ENCODE measurements at places on chromosomes 4 and X.
A peak's percentile ranks its signal among the peaks of the same experiment; 100 is the strongest.

DNA sequence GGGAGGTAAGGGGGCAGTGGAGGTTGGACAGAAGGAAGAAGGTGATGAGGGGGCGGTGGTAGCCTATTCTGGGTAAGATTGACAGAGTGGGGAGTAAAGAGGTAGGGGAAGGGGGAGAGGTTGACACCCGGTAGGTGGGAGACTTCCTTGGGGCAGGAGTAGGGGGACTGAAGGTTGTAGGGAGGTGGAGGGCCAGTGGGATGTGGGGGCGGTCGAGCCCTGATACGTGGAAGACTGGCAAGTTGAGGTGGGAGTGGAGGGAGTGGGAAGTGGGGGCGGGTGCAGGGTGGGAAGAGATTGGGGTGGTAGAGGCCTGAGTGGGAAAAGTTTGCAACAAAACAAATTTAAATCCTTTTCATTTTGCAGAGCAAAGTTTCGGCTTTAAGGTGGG lies 1.7 kb downstream of the GCNA start:
- DNase-seq: no peak

DNA sequence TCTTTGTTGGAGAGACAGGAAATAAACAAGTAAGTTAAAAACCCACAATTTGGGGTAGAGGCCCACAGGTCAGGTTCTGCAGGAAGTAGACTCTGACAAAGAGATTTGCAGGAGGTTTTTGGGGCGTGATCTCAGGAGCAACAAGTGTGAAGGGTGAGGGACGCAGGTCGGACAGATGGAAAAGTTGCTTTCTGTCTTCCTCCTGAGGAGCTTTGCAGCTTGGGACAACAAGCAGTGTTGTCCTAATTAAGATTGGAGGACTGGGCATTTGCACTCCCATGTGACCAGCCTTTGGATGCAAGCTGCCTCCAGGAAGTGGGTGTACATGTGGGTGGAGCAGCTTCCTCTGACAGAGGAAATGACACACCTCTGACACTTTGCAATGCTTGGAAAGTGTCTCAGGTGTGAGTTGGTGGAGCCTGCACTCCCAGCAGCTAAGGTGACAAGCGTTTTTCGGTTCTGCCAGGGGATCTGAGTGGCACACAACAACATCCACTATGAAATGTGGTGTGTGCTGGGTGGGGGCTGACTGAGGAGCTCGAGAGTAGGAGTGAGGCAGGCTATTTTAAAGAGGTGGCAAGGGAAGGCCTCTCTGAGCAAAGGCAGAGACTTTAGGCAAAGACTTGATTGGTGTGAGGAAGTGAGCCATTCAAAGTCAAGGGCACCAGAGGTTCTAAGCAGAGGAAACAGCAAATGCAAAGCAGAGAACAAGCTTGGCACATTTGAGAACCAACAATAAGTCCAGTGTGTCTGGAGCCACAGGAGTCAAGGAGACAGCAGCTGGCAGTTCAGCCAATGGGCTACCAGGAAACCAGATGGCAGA lies 339.8 kb upstream of the GATB start:
- peak; percentile 13 for DNase-seq

DNA sequence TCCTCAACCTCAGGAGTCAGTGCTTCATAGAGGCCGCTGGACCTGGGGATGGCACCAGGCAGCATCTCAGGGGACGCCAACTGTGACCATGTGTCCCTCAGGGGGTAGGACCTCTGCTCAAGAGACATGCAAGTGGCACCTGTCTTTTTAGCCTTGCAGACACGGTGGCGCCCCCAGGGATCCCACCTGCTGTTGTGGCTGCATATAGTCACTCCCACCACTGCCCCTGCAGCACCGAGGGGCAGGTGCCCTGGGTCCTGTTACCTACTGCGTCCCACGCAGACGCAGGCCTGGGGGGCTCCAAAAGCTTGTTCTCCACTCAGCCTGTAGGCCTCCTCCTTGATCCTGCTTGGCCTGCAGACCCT lies 2.5 kb downstream of the MYL5 start:
- DNase-seq: no peak

GRCh38 chrX:125203737-125204578 lies 115.7 kb upstream of the TEX13C start:
- DNase-seq: no peak

DNA sequence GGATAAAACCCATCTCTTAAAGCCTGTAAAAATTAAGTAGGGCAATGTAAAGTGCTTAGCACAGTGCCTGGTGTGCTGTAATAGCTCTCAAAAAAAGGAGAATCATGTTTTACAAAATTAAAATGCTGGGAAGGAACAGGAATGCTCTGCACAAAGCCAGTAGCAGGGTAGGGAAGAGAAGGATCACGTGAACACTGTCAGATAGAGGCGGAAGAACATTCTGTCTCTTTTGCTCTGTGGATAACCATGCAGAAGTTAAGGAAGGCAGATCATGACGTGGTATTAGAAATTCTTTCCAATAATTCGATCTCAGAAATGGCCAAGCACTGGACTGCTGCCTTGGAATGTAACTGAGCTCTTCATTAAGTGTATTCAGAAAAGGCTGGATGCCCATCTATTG lies 136.2 kb upstream of the PDLIM3 start:
- DNase-seq: no peak

- no peak for DNase-seq
These were observed 138.7 kb downstream of the AFAP1 start for GRCh38 chr4:7801001-7801400.

GRCh38 chr4:151400343-151400742 lies 8.6 kb upstream of the FHIP1A start:
- DNase-seq: no peak

GRCh38 chr4:115159141-115159540 lies 45.7 kb upstream of the NDST4 start:
- DNase-seq: no peak

- no peak for DNase-seq
These were observed 37.4 kb downstream of the SCD5 start for GRCh38 chr4:82761229-82761628.

DNA sequence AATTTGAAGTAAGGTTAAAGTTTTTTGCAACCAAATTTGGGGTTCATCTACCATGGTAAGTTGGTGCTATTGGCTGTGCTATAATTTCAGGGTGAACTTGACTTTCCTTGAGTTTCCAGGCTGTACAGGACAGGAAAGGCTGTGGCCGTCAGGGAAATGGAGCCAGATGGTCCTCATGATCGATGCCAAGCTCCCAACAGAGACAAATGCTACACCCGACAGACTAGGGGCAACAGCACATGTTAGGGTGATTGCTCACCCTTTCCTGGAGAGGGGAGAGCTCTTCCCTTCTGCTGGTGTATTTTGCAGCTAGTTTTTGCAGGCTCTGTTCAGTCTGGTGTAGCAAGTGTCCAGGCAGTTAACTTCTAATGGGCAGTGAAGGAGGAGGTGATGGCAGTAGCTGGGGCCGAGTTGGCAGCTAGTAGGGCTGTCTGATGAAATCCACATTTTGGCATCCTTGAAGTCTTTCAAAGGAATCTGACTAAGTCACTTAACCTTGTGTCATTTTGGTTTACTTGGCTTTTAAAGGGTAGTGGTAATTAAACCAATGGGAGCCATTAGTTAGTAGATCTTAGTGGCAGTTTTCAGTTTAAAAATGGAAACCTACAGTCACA lies 47.8 kb downstream of the GAB1 start:
- no peak for DNase-seq

DNA sequence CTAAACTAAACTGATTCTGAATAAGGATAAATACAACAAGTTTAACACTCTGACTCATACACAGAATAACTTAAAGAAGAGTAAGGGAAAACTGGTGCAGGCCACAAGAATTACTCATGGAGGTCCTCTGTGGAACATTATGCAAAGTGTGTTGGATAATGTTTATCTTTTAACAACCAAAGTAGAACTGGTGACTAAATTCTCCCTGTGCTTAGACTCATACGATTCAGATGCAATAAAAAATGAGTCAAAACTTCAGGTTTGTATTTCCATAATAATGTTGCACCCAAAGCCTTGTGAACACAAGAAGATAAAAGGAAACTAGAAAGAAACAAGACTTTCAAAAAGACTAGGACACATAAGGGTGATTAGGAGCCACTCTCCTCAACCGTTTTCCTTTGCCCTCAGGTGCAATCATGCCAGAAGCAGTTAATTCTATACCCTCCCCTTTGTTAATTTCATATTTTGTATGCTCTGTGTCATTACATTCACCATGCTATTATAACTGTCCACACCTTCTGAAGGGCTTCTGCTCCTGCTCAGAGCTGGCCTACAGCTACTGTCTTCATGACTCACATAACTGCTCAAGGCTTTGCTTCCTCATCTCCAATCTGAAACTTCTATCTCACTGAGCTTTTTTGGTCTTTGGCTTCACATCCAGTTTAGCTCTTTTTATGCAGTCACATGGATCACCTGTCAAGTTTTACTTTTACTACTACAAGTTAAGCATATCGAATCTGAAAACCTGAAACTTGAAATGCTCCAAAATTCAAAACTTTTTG lies 60.2 kb downstream of the KCNIP4 start:
- DNase-seq: peak; percentile 20

- DNase-seq: no peak
These were observed 138.0 kb downstream of the VEGFC start for GRCh38 chr4:176654565-176655216.

DNA sequence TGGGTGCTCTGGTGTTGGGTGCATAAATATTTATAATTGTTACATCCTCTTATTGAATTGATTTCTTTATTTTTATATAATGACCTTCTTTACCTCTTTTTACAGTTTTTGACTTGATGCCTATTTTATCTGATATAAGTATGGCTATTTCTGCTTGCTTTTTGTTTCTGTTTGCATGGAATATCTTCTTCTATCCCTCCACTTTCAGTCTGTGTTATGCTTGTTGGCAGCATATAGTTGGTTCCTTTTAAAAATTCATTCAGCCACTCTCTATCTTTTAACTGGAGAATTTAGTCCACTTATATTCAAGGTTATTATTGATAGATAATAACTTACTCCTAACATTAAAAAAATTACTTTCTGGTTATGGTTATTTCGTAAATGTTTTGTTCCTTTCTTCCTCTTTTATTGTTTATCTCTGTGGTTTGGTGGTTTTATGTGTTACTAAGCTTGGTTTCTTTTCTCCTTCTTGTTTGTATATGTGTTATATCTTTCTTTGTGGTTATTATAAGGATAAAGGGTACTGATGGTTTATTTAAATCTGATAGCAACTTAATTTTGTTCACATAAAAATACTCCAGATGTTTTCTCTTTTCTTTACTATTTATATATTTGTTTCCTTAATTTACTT lies 69.5 kb downstream of the IL15 start:
- DNase-seq: no peak

DNA sequence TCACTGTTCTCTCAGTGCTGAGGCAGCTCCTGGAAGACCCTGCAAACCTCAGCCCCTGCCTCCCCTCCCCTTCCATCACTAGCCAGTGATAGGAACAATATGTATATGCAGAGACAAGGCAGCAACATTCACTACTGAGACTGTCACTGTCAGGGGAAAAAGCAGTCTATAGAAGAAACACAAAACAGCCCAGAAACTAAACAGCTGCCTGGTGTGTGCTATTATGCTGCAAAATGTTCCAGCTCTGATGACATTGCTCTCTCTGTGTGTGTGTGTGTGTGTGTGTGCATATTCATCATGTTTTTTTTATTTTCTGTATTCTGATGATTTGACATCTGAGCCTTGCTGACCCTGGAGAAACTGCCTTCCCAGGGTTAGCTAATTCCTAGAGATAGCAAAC lies 147.2 kb downstream of the SPATA18 start:
- DNase-seq: no peak

DNA sequence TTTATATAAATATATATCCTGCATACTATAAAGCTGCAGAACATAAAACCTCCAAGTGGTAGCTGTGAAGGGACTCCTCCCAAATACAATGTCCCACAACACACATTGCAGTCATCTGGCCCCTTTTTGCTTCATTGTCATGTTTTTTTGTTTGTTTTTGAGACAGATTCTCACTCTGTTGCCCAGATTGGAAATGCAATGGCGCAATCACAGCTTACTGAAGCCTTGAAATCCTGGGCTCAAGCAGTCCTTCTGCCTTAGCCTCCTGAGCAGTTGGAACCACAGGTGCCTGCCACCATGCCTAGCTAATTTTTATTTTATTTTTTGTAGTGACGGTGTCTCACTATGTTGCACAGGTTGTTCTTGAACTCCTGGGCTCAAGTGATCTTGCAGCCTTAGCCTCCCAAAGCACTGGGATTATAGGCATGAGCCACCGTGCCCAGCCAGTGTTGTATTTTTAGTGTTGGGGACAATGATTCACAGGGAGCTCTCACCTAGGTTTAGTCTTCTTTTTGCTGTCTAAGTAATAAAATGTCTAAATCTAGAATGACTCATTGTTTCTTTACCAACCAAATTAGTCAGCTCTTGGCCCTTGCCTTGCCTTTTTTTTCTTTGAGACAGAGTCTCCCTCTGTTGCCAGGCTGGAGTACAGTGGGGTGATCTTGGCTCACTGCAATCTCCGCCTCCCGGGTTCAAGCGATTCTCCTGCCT lies 24.0 kb upstream of the XIAP start:
- DNase-seq: no peak

DNA sequence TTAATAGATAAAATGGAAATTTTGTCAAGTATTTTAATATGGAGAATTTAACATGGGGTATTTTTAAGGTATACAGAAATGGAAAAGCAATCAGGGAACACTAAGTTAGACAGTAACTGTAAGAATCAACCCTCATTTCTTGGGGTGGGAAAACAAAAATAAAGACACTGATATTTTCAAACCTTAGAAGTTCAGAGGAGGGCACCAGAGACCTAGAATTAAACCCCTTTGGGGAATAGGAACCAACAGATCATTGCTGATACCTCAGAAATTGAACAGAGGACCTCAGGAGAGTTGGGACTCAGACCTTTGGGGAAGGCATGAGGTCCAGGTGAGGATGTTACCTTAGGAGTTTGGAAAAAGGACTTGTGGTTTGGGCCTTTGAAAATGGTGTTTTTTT lies 435.6 kb downstream of the TMA16 start:
- no peak for DNase-seq

DNA sequence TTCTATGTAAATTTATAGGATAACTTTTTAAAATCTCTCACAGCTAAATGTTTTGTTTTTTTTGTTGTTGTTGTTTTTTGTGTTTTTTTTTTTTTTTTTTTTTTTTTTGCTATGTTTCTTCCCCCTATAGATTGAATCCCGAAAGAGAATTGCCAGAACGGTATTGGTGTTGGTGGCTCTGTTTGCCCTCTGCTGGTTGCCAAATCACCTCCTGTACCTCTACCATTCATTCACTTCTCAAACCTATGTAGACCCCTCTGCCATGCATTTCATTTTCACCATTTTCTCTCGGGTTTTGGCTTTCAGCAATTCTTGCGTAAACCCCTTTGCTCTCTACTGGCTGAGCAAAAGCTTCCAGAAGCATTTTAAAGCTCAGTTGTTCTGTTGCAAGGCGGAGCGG lies 4.1 kb downstream of the BRS3 start:
- DNase-seq: no peak

- no peak for DNase-seq
These were observed 47.0 kb upstream of the FAT1 start for GRCh38 chr4:186770481-186771175.

GRCh38 chrX:13164611-13165010 lies 120.2 kb upstream of the FAM9C start:
- DNase-seq: no peak

- no peak for DNase-seq
These were observed 12.0 kb upstream of the SLC2A9 start for GRCh38 chr4:10033191-10033881.

GRCh38 chr4:119116021-119116420 lies 19.6 kb upstream of the MYOZ2 start:
- DNase-seq: peak; percentile 77

Measured in foreskin melanocyte (primary cell).